ENCODE measurements at places on chromosomes 7 and 10. TPM values are rescaled to one million over a fixed set of nuclear protein-coding genes. Genes with fewer than 3 reads are reported as not detected.

Gene CYP2E1
- 3.8 TPM for total RNA-seq

Gene KAZALD1
- total RNA-seq, result 1.9 TPM

DNA sequence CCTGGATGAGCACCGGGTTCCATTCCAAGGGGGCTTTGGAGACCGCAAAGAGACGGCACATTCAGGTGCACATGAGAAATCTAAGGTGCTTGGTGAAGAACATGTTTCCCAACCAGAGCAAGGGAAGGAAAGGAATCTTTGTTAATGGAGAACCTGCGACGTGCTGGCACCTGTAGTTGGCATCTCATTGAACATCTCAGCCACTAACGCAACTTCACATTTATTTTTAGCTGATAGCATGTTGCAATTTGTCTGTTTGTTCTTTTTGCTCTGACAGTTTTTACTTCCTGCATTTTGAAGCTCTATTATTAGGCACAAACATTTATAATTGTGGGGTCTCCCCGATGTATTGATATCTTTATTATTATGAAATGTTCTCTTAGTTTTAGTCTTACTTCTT is 316.7 kb downstream of the TCERG1L start:
- DNase-seq, result no peak

- no peak for DNase-seq
These were observed 129.2 kb downstream of the GRK5 start for GRCh38 chr10:119336599-119336998.
